Activated CD8-positive, alpha-beta T cell treated with anti-CD3 and anti-CD28 coated beads for 36 hours (primary cell): ENCODE measurements at places on chromosomes 4 and X. TPM values are rescaled to one million over a fixed set of nuclear protein-coding genes. Genes with fewer than 3 reads are reported as not detected.
A peak's percentile ranks its signal among the peaks of the same experiment; 100 is the strongest.

The CDX4 gene
- not detected for total RNA-seq

The REELD1 gene
- 0.34 TPM for total RNA-seq

The DDX53 gene
- not detected for total RNA-seq

DNA sequence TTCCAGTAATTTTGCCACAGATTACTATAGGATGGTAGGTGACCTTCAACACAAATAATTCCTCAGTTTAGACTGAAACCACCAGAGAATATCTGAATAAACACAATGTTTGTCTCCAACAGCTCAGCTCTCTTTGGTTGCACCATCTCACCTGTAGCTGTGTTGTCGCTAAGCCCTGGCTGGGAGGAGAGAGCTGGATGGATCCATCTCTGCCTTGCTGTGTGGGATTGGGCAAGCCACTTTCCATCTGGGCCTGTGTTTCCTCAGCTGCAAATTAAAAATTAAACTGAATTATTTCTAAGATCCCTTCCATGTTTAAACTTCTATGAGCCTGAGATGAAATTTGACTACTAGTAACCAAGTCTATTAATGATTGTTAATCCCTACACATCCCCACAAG, 310.2 kb downstream of the FBXW7 start:
- DNase-seq, result no peak

DNA sequence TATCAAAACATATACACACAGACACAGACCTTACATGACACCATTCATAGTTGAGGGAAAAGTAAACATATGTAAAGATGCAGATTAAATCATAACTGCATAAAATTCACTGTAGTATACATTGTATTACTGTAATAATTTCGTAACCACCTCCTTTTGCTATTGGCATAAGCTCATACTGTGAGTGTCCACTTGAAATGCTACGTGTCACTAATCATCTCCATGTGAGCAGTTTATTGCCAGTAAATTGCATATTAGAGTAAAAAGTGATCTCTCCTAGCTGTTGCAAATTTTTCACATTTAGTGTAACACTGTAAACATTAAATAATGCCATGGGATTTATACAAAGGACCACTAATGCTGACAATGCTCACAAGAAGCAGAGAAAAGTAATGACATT, 256.7 kb upstream of the GNPDA2 start:
- no peak for DNase-seq

- peak; percentile 92 for DNase-seq
These were observed 29.2 kb upstream of the ASMTL start for GRCh38 chrX:1481636-1482529.

GRCh38 chrX:40459571-40460158, 121.1 kb upstream of the ATP6AP2 start:
- DNase-seq, result no peak

DNA sequence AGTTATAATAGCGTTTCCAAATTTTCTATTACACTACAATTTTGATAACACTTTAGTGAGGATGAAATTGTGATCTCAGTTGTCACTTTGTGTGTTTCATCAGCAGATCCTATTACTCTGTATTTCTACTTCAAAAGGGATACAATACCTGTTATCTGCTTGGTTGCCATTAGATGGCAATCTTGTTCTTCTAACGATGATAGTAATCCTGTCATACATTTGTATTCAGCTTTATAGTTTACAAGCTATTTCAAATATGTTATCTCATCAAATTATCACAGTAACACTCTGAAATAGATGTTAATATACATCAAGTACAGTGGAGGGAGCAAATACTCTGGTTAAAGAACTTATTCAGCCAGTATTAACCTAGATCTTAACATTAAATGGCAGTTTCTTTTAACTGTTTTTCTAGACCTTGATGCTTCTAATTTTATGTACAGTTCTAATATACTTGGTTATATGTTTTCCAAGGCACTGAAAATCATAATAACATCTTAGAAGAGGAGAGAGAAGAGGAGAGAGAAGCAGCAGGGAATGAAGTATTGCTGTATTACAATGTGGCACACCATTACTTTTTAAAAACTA, 292.0 kb downstream of the CCSER1 start:
- no peak for DNase-seq

The SYTL5 gene
- not detected for total RNA-seq

GRCh38 chr4:184823014-184823413, 2.8 kb downstream of the ACSL1 start:
- no peak for DNase-seq

- DNase-seq, result no peak
These were observed 56.4 kb upstream of the WDR17 start for GRCh38 chr4:176009254-176009653.

DNA sequence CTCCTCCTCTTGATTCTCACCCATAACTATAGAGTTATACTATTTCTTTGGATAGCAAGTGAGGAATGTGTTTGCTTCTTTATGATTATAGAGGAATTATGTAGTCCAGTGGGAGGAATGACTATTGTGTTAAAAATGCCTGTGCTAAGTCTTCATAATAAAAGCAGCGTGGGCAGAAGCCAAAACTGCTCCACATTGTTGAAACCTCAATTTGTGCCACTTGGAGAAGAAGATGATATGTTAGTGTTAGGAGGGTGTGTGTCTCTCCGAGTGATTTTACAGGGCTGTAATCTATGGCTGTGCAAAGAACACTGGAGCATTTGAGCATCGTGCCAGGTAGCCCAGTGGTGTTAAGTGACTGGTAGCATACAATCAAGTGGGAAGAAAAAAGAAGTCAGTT, 74.3 kb downstream of the FRAS1 start:
- no peak for DNase-seq

The SPINK2 gene
- not detected for total RNA-seq

GRCh38 chr4:184668511-184669114, 19.1 kb downstream of the PRIMPOL start:
- DNase-seq, result peak; percentile 18

DNA sequence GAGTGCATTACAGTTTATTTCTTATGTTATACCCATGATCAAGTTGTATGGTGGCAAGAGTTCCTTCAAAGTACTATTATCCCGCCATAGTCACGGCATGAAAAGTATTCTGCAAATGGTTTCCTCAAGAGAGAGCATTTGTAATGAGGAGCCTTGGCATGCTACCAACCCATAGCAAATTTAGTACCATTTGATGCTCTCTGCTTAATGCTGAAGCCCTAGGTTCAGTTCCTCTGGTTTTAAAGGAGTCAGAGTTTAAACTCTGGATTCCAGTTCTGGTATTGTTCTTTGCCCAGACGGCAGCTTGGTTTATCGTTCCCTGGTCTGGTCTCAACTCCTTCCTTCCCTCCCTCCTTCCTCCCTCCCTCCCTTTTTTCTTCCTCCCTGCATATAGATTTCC, 371.3 kb downstream of the BMPR1B start:
- DNase-seq, result no peak

DNA sequence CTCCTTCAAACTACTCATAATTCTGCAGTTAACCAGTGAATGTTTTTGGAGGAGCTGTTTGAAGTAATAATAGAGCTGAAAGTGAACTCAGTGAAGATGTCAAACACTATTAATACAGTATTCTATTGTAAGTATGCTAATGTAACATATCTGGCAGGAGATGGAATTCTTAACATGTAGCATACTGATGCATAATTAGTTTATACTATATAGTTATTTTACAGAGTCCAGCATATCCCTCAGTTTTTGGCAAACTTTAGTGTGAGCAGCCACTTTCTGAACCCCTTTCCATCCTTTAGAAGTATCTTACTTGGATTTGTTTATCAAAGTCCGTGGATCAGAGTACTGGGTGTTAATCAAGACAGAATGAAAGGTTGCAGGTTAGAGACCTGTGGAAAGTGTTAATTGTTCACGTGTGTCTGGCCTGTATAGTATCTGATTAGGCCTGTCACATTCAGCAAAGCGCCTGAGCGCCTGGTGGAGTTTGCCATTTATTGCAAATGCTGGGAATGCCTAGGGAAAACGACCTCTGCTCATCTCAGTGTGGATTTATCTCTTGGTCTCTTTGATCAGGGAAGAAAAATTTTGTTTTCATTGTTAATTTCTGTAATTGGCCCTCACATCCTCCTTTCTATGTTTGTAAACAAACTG, 251.7 kb upstream of the MAD2L1 start:
- no peak for DNase-seq

- DNase-seq, result no peak
These were observed 87.3 kb downstream of the LCORL start for GRCh38 chr4:17934286-17934685.

DNA sequence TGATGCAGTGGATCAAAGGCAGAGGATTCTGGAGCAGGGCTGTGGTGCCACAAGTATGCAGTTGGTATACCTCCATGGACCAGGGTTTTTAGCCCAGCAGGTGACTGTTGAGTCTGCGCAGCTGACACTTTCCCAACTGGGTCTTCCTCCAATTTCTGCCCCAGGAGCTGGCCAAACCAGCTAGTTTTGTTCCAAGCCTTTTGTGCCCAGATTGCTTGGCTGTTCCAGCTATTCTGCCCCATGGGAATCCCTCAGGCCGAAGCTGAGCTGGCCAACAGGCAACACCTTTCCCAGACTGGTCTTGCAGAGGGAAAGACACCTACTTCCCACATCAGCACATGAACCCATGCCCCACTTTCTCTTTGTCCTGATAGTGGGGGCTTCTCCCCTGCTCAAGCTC, 22.8 kb upstream of the ANKRD17 start:
- no peak for DNase-seq

- DNase-seq, result peak; percentile 56
These were observed 1.8 kb downstream of the CPEB2 start for GRCh38 chr4:15003891-15004738.

The XAGE1B gene
- not detected for total RNA-seq

DNA sequence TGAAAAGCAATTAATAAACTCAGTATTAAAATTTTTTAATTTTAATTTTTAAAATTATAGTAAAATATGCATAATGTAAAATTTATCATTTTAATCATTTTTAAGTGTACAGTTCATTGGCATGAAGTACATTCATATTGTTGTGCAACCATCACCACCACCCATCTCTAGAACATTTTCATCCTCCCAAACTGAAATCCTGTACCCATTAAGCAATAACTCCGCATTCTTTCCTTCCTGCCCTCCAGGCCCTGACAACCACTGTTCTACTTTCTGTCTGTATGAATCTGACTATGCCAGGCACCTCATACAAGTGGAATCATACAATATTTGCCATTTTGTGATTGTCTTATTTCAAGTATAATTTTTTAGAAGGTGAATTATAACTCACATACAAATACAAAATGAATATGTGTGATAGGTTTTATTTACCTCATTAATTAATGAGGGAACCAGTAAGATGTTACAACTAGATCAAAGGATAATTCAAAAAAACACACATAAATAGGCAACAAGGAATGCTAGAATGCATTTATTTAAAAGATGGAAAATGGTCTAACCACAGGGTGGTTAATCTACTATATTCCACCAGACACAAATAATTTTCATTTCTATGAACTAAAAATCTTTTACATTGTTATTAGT, 13.1 kb upstream of the AFF1 start:
- no peak for DNase-seq

GRCh38 chrX:15497865-15498264, 2.7 kb upstream of the BMX start:
- DNase-seq, result peak; percentile 62

GRCh38 chrX:47797084-47797483, 39.6 kb upstream of the ZNF81 start:
- no peak for DNase-seq

GRCh38 chrX:104697294-104697693, 131.3 kb downstream of the IL1RAPL2 start:
- no peak for DNase-seq

The FHIP1A gene
- total RNA-seq, result 0.86 TPM

The CT45A10 gene
- total RNA-seq, result not detected
